Hematopoietic multipotent progenitor cell treated with erythropoietin and hydrocortisone succinate and interleukin-3 and kit ligand, for 8 days (in vitro differentiated cells): ENCODE measurements at places on chromosomes 11 and 22.

- peak; percentile 50 for DNase-seq
Observed at GRCh38 chr11:116312570-116313391, 460.0 kb downstream of the BUD13 start.

DNA sequence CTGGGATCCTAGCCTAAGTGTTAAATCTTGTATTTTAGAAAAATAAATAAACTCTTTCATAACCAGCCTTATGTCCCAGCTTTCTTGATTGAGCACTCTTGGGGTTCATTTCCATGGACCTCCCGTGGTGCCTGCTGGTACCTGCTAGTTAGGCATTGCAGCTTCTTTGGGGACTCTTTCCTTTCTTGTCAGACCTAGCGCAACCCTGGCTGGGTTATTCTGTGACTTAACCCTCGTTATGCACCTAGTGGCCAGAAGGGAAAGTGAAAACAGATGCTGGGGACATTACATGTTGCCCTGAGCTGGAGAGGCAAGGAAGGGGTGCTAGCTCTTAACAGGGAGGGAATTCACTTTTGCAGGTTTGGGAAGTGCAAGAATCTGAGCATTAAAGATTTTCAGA is 46.8 kb downstream of the APIP start:
- DNase-seq = peak; percentile 10

DNA sequence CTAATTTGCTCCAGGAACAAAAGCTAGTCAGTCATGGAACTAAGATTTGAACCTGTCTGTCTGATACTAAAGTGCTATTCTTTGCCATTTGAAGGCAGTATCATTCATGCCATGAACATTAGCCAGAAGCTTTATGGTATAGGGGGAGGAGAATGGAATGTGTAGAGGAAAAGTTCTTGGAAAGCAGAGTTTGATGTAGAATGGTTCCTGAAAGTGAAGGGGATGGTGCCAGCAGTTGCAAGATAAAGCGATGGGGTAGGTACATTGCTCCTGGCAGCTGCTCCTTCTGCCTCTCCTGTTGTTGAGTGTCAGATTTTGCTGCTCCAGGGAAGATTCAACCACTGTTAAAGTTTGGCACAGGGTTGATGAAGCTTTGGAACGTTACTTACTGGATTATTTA is 53.4 kb downstream of the ARHGAP42 start:
- DNase-seq = no peak

- DNase-seq = no peak
Observed at GRCh38 chr11:133477251-133477625, 55.1 kb downstream of the OPCML start.

DNA sequence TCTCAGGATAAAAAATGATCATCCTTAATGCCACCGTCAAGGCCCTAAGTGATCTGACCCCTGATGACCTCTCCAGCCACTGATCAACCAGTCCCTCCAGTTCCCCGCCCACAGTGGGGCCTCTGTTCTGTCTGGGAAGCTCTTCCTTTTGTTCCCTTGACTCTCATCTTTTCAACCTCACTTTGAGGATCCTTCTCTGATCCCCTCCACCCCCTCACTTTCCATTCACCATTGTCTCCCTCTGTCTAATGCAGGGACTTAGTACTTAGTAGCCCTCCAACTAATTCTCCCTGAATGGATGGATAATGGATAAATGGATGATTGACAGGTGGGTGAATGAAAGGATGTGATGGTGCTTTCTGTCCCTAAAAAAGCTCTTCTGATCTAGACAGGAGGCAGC is 45.6 kb downstream of the C11orf58 start:
- DNase-seq = no peak

DNA sequence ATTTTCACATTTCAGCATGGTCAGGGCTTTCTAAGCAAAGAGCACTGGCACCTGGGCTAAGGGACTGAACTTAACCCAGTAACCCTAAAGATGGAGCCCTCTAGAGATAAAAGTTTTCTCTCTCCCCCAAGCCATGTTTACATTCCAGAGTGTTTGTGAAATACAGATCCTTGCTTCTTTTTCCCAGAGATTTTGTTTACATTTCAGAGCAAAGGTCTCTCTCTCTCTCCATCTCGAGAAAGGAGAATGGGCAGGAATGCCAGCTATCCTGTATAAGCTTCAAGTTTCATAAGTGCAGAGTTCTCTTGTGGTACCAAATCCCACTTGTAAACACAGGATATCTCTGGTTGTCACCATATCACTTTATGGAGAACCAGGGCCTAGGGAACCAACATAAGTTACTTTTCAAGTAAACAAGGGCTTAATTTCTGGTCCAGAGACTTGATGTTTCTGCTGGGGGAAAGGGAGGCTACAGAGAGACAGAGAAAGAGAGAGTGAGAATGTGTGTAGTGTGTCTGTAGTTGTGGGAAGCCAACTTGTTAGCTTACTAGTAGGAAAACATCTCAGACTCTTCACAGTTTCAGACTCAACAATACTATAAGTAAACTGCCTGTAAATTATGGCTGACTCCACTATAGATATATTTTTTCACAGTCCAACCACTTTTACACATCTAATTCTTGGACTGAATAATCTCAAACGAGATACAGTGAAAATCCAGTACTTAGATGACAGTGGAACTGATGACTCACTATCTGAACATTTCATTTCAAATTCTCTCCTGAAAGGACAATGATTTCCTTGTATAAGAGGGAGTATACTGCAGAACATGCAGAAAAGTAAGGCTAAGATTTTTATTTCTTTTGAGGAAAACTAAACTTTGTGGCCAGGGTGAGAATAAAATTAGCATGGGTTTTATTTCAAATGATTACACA is 76.2 kb downstream of the ARHGAP32 start:
- no peak for DNase-seq

GRCh38 chr11:58057481-58057880 is 26.7 kb downstream of the OR6Q1 start:
- no peak for DNase-seq

DNA sequence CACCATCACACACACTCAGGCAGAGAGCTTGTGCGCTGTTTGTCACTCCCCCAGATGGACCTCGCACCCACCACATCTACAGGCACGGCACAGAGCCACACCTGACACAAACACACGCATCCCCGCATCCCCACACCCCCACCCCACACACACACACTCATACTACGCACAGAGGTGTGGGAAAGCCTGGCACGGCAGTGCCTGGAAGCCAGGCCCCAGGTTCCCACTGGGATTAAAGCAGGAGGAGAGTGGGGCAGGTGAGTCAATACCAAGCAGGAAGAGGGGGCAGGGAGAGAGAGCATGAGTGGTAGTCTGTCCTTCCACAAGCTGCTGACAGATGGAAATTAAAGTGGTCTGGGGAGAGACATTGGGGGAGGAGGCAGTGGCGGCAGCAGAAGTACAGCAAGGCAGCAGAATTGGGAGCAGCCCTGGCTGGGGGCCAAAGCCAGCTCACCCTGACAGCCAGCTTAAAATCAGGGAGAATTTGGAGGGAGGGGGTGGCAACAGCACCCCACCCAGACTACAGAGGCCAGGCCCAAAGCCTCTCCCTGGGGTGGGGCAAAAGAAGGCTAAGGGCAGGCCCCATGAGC is 20.7 kb downstream of the TNKS1BP1 start:
- DNase-seq = peak; percentile 66

DNA sequence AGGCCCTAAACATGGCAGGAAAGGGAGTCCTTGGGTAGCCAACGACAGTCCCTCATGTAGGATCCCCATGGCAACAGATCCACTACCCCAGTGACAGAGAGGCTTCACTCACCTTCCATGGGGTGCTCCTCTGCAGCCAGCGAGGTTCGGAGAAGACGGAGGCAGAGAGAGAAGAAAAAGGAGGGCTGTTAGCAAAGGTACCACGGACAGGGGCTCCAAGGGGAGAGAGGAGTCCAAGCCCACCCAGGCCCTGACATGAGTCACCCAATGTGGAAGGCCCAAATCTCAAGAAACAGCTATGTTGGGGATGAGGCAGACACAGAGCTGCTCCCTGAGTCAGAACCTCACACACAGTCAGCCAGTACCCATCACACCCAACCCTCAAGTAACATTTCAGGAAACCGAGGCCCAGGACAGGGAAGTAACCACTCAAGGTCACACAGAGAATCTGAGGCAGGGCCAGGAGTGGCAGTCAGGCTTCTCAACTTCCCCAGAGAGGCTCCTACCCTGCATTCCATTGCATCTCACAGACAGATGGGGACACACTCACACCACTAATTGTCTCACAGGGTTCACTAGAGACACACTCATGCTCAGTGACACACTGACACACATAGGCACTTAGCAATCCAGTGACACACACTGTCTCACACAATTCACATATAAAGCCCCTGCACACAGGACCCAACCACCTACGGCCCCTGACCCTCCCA is 25.2 kb downstream of the NRXN2 start:
- no peak for DNase-seq

GRCh38 chr11:1967641-1968225 is 20.6 kb downstream of the MRPL23 start:
- DNase-seq = no peak

GRCh38 chr11:20015529-20016427 is 144.5 kb downstream of the DBX1 start:
- no peak for DNase-seq

DNA sequence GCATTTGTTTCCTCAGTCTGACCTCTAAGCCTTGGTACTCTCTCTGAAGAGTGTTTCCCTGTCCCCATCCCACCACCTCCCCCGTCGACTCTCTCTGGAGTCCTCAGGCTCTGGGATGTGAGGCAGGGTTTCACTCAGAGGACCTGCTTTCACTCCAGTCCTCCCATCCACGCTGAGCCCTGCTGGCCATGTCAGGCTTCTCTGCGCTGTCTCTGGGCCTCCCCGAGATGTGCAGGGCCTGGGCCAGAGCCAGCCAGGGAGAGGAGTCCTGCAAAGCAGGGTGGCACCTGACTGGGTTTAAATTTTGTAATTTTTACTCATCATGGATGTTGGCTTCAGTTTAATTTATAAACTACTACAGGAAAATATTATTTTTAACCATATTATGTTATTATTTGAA is 3.3 kb downstream of the SCGB2A2 start:
- DNase-seq = no peak

DNA sequence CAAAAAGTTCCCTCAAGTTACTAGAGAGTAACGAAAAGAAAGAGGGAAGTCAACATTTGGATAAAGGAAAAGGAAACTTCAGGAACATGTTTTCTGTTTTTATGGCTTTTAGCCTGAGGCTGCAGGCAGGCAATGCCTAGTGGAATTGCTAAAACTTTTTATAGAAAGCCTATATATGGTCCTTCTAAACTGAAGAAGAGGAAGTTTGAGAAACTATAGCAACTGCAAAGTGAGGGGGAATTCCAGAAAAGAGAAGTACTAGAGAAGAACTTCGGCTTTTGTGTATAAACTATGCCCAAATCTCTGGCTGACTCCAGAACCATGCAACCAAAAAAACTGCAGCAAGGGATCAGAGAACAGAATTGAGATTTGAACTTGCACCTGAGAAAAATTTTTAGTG is 74.3 kb upstream of the ARHGAP42 start:
- no peak for DNase-seq

DNA sequence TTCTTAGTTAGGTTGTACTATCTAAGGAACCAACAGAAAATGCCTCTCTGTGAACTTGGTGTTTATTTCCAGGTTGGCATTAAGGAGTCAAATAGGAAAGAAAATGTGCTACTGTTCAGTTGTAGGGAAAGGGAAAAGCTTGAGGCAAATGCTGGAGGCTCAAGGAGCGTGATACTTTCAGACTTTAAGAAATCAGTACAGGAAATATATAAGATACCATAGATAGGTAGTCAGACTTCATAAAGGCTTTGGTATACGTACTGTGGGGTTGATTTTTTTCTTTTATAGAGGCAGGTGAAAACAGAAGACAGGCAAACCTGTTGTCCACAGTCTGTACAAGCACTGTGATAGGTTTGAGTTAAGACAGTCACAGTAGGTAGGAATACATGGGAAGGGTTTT is 30.8 kb downstream of the EP300 start:
- no peak for DNase-seq

DNA sequence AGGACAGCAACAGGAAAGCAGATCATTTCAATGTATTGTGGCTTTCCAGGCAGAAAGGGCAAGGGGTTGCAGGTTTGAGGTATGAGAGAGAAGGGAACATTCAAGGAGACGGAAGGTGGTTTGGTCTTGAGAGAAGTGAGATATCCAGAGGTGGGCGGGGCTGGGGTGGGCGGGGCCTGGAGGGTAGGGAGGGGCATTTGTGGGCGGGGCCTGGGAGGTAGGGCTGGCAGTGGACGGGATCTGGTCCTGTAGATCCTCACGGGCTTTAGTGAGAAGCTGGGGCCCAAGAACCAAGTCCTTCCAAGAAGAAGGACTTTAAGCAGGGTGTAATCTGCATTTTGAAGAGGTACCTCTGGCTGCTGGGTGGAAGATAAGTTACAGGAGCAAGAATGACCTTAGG is 199.2 kb downstream of the MN1 start:
- no peak for DNase-seq

GRCh38 chr22:47804281-47804680 is 1041.8 kb downstream of the TBC1D22A start:
- no peak for DNase-seq

DNA sequence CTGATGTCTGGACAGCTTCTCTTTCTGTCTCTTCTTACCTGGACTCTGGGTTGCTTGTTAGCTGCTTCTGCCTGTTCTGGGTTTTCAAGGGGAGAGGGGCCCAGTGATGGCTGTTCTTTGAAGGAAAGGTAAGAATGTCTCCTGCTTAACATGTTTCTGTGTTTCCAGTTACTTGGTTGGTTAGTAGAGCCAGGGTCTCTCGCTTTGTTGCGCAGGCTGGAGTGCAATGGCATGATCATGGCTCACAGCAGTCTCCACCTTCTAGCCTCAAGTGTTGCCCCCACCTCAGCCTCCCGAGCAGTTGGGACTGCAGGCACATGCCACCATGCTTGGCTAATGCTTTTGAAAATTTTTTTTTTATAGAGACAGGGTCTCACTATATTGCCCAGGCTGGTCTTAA is 126.6 kb downstream of the BCR start:
- no peak for DNase-seq

GRCh38 chr11:32388871-32389770 is 46.2 kb downstream of the WT1 start:
- no peak for DNase-seq

DNA sequence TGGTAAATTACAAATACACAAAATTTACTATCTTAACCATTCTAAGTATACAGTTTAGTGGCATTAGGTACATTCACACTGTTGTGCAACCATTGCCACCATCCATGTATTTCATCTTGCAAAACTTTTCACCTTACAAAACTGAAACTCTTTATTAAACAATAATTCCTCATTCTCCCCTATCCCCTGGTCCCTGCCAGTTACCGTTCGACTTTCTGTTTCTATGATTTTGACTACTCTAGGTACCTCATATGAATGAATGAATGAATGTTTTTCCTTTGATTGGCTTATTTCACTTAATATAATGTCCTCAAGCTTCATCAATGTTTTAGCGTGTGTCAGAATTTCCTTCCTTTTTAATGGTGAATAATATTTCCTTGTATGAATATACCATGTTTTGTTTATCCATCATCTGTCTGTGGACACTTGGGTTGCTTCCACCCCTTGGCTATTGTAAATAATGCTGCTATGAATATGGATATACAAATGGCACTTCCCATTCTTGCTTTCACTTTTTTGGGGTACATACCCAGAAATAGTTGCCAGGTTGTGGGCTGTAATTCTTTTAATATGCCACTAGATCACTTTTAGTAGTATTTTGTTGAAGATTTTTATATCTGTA is 93.0 kb downstream of the UVRAG start:
- no peak for DNase-seq

- DNase-seq = no peak
Observed at GRCh38 chr11:2816941-2817421, 68.6 kb downstream of the CDKN1C start.

GRCh38 chr22:49149721-49150608 is 677.7 kb downstream of the BRD1 start:
- no peak for DNase-seq

- no peak for DNase-seq
Observed at GRCh38 chr11:111935317-111936039, 1.7 kb upstream of the DIXDC1 start.

GRCh38 chr11:60852117-60852981 is 3.4 kb downstream of the PTGDR2 start:
- no peak for DNase-seq
